Fibroblast of villous mesenchyme (primary cell): ENCODE measurements at places on chromosomes 1 and 21.
A peak's percentile ranks its signal among the peaks of the same experiment; 100 is the strongest.

DNA sequence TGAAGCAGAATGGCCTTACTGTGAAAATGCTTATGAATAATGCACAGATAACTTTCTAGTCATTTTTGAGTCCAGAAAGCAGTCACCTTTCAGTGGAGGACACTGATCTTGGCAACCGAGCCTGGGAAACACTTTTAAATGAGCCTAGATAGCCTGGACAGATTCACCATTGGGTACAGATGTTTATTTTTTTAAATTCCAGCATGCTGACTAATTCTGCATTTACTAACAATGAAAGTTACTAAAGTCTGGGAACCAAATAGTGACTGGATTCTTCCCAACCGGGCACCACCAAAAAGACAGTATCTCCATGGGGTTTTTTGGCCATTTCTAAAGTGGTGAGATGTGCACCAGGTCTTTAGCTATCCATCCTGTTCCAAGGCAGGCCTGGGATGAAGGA is 3.3 kb upstream of the FMOD start:
- DNase-seq = peak; percentile 92

- DNase-seq = no peak
These were observed 420.9 kb downstream of the DISC1 start for GRCh38 chr1:232047473-232047872.

GRCh38 chr1:109883248-109883955 is 27.2 kb upstream of the CSF1 start:
- peak; percentile 39 for DNase-seq

- no peak for DNase-seq
These were observed 8.1 kb upstream of the NTNG1 start for GRCh38 chr1:107132780-107133179.

DNA sequence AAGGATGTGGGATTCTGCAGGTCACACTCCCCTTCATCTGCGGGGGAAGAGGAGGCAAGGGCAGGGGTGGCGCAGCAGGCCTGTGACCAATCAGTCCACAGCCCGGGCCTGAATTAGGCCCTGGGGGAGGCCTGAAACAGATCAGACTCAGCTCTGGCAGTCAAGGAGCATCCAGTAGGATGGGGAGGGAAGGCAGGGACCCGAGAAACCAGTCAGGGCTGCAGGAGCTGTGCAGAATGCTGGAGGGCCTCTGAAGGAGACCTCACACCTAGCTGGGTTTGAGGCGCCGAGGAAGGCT is 12.7 kb downstream of the TNNT2 start:
- no peak for DNase-seq

DNA sequence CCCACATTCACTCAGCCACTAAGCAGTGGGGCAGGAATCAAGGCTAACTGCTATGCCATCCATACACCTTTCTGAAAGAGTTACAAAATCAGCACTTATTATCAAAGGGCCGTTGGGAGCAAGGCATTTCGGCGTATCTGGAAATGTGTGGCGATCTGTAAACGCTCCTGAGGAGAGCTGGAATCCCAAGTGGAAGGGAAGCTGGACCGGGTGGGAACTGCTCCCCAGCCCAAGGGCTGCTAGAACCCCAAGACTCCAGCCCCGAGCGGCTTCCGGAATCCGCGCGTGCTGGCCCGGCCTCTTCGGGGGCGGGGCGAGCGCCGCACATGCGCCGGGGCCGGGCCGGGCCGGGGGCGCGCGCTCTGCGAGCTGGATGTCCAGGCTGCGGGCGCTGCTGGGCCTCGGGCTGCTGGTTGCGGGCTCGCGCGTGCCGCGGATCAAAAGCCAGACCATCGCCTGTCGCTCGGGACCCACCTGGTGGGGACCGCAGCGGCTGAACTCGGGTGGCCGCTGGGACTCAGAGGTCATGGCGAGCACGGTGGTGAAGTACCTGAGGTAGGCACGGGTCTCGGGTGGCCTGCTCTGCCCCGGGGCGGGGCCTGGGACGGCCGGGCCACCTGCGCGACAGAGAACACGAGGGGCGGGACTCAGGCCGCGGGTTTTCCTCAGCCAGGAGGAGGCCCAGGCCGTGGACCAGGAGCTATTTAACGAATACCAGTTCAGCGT is at the start of gene NAXE:
NAXE (plus strand) TSS at position 345 of the 726 bp plus-strand sequence; CDS start at position 374, 29 bp downstream.
- DNase-seq = peak; percentile 58

GRCh38 chr21:38712071-38712470 is 93.7 kb upstream of the ETS2 start:
- DNase-seq = peak; percentile 59
